ENCODE measurements at places on chromosomes 7 and 10. TPM values are rescaled to one million over a fixed set of nuclear protein-coding genes. Genes with fewer than 3 reads are reported as not detected.

CLCN1 gene
- polyA plus RNA-seq: not detected

TRPV6 gene
- 0.69 TPM for polyA plus RNA-seq

MAGI2 gene
- polyA plus RNA-seq: 3.7 TPM

NPSR1 gene
- not detected for polyA plus RNA-seq

ADAMTS14 gene
- polyA plus RNA-seq: 0.13 TPM

ZNF853 gene
- 4.6 TPM for polyA plus RNA-seq

LIPJ gene
- polyA plus RNA-seq: not detected

PRSS37 gene
- polyA plus RNA-seq: not detected

PHKG1 gene
- 2.9 TPM for polyA plus RNA-seq

CFAP43 gene
- polyA plus RNA-seq: not detected

UROS gene
- 39.1 TPM for polyA plus RNA-seq

PIK3AP1 gene
- polyA plus RNA-seq: 13.8 TPM

TMEM140 gene
- 21.1 TPM for polyA plus RNA-seq

PLEKHS1 gene
- polyA plus RNA-seq: 4.1 TPM

GJD4 gene
- polyA plus RNA-seq: not detected

MEOX2 gene
- 5.4 TPM for polyA plus RNA-seq

MACROH2A2 gene
- polyA plus RNA-seq: 4.6 TPM

MMRN2 gene
- polyA plus RNA-seq: 0.63 TPM

ADAM22 gene
- polyA plus RNA-seq: 0.13 TPM

INHBA gene
- polyA plus RNA-seq: 23.7 TPM

TBXAS1 gene
- 5.5 TPM for polyA plus RNA-seq
